ENCODE measurements at places on chromosomes 1 and 21.

DNA sequence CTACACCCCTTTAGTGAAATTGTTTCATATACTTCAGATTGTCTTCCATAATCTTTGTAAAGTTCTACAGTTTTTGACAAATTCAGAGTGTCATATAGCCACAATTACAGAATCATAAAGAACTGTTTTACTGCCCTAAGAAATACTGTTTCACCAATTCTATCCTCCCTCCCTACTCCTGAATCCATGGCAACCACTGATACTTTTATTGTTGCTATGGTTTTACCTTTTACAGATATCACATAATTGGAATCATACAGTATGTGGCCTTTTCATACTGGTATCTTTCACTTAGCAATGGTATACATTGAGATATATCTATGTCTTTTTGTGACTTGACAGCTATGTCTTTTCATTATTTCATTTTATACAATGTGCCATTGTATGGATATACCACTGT, 34.1 kb downstream of the RC3H1 start:
- no peak for DNase-seq

DNA sequence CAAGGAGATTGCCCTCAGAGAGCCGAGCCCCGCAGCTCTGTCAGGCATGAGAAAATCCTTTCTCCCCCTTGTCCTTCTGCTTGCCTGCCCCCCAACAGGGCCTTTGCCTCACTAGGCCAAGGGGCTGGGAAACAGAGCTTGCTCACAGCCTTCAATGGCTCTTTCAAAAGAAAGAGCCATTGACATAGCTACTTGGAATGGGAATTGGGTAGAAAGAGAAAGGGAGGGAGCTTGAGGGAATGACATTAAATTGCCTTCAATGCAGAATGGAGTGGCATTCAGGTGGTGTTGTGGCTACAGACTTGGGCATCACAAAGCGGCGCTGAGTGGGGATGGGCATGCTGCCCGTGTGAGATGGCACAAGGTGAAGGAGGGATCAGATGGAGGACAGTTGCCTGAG, 13.2 kb downstream of the SYT11 start:
- DNase-seq = no peak

DNA sequence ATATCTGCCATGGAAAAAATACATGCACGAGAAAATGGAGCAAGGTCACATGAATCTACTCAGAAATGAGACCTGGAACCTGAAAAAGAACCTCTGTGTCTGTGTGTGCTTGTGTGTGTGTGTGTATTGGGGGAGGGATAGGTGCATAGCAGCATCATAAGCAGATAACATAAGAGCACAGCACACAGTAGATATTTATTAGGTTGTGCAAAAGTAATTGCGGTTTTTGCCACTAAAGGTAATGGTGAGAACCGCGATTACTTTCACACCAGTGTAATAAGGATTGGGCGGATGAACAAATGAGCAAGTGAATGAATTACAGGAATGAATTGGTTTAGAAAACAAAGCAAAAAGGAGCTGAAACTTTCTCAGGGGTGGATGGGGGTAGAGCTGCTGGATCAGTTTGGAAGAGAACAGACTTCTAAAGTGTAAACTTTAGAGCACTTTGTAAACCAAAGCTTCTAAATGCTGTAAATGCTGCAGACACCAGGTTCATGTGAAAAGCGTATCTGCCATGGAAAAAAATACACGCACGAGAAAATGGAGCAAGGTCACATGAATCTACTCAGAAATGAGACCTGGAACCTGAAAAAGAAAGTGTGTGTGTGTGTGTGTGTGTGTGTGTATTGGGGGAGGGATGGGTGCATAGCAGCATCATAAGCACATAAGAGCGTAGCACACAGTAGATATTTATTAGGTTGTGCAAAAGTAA, 156.9 kb downstream of the TOMM20 start:
- DNase-seq = no peak

- no peak for DNase-seq
These were observed 25.2 kb downstream of the CCN1 start for GRCh38 chr1:85605484-85606413.

DNA sequence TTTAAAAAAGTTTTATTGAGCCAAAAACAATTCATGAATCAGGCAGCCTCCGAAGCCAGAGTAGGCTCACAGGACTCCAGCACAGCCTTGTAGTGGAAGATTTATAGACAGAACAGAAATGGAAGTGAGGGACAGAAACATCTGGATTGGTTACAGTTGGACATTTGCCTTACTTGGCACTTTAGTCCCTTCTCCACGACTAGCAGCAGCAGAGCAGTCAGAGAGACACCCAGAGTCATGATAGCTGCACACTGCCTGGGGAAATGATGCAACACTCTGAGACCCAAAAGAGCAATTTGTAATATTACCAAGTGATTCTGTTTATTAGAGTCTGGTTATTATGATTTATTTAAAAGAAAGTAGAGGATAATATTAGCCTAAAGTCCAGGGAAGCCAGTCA, 72.2 kb upstream of the KRTAP11-1 start:
- DNase-seq = no peak

GRCh38 chr1:236425031-236425663, 31.1 kb downstream of the EDARADD start:
- DNase-seq = no peak

DNA sequence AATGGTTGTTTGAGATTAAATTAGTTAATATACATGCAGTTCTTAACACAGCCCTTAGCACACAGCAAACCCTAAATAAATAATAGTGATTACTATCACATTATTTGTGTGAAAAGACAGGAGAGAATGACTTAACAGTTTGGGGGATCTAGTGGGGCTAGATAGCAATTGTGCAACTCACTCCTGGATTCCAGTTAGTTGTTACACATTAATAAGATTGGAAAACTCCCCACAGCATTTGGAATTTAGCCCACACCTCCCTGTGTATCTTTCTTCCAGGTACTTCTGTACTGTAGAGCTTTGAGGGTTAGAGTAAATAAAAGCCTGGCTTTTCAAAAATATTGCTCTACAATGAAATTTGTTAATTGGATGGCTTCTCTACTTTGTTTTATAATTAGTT, 93.2 kb downstream of the KCTD3 start:
- DNase-seq = no peak

GRCh38 chr21:15445327-15445726, 284.5 kb upstream of the USP25 start:
- DNase-seq = no peak

DNA sequence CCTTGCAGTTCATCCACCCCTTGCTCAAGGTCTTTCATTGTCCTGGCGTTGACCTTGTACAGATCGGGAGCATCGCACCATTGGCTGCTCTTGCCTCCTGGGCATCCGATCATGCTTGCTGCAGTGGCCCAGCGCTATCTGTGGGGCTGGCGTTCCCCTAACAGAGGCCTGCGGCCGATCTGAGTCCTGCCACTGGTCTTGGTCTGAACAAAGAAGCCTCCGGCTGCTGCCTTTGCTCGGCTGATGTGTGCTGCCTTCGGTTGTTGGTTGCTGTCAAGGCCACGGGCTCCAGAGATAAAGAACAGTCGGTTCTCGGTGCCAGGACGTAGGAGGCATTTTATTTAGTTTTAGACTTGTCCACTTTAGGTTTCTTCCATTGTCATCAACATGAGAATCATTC, 39.0 kb downstream of the PCNT start:
- no peak for DNase-seq

DNA sequence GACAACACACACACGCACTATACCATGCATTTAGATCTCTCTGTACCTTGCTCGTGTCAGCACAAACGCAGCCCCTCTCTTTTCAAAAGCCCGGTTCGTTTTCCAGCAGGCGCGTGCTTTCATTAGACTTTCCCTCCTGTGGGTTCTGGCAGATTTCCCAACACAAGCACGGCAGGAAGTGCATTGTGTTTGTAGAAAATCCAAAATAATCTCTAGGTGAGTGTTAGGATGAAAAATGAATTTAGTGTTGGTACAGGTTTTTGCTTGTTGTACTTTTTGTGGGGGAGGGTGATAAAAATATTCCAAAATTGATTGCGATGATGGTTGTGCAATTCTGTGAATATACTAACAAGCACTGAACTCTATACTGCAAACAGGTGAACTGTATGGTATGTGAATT, 54.1 kb upstream of the POFUT2 start:
- DNase-seq = no peak

DNA sequence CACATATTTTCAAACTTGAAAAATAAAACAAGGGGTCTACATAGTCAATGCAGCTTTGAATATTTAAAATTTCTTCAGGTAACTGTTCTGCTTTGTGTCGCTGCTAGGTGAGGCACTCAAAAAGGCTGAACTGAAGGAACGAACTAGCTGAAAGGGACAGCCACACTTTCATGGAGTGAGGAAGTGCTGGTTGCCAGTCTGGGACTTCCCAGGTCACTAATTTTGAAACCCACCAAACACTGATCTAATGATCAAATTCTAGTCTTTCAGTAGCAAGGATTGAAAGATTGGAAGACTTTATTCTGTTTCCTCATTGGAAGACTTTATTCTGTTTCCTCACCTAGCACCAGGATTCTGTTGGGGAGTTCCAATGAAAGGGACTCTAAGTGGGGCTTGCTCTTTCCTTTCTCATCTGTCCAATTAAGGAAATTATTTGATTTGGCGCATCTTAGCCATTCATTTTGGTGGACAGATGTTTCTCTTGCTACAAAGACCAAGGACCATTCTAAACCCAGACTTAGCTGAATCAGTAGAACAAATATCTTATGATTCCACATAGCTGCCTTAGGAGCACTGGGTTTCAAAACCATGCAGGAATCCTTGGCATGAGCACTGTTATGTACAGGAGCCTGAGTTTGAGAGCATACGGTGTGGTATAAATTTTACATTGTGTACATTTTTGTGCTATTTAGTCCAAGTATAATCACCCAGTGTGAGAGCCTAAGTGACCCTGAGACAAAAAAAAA, 10.9 kb upstream of the ARID1A start:
- DNase-seq = no peak

DNA sequence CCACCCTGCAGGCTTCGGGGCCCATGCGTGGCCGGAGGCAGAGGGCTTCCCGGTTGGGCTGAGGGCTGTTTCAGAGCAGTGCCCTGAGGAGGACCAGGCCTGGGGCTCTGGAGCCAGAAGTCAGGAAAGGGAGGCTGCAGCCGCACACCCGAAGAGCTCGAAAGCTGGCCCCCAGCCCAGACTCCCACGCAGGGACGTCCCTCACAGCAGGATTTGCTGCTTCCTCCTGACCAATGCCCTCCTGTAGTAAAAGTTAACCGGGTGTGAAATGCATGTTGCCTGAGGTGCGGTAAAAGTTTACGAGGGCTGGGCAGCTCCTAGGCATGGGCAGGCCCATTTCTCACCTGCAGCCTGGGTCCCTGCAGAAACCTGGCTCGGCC, 101.5 kb upstream of the ARHGEF16 start:
- no peak for DNase-seq

GRCh38 chr1:198079432-198079951, 77.3 kb upstream of the NEK7 start:
- DNase-seq = no peak

DNA sequence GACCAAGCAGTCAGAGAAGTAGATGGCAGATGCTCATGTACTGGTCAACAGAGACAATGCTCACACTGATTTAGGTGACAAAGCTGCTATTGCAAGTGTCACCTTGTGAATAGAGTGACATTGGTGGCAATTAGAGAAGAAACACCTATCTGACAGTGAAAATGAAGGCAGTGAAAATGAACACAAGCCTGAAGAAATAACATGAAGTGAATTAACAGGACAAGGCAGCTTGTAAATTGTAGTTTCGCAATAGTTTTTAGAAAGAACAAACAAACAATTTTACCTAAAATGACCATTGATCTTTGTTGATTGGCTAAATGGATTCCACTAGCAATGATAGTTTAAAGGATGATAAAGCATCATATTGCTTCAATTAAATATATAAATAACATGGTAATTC, 1389.5 kb downstream of the PLA2G4A start:
- no peak for DNase-seq

DNA sequence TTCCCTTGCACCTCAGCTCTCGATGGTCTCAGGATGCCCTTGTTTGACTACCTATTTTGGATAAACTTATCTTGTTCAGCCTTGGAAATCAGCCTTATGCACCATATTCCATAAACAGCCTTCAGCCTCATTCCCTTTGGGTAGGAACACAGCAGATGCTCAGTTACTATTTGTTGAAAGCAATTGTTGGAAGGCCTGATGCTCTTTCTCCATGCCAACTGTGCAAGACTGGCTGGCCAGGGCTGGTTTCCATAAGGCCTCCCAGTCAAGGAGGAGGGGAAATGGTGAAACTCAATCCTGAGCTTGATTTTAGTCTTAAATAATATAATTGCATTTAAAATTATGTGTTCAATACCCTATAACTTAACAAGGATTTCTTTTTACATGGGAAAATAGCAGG, 121.1 kb upstream of the DEPDC1 start:
- no peak for DNase-seq

- DNase-seq = no peak
These were observed 25.9 kb downstream of the PCNX2 start for GRCh38 chr1:233269656-233270055.

DNA sequence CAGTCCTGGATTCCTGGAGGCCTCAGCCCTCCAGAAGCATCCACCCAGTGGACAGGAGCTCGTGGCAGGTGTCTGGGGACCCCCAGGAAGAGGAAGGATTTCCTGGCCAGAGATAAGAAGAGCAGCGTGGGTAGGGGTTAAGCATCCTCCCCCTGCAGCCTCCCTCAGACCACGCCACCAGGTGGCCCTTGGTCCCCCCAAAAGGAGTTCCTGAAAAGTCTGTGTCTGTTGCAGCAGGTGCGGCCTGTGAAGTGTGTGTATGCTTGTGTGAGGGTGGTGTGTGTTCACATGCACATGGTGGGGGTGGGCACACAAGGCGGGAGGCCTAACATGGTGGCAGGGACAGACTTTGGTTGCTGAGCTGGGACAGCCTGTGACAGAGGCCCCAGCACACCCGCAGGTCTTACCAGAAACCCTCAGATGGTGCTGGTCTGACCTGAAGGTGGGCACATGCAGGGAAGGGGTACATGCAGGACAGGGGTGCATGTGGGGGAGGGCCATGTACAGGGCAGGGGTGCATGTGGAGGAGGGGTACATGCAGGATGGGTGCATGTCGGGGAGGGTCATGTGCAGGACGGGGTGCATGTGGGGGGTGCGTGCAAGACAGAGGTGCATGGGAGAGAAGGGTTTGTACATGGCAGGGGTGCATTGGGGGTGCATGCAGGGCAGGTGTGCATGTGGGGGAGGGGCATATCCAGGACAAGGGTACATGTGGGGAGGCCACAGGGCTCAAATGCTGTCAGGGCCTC, 18.2 kb upstream of the RUNX3 start:
- DNase-seq = no peak

- no peak for DNase-seq
These were observed 69.0 kb downstream of the BRINP2 start for GRCh38 chr1:177239792-177240191.

GRCh38 chr1:113401067-113401466, 10.8 kb downstream of the MAGI3 start:
- no peak for DNase-seq

DNA sequence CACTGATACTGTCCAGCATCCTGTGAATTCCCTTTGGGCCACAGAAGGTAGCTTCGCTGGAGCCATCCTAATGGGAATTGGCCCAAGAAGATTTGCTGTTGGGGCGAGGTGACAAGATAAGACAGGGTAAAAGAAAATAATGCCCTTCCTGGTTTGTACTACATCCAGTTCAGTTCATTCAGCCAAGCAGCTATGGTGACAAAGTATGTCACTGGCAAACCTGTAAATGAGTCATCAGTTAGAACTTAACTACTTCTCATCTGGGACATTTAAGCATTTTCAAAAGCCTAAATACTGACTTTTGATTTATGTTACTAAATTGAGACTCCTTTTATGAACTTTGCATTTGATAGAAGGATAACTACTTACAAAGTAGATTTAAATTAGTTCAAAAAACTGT, 54.2 kb downstream of the WDR64 start:
- no peak for DNase-seq

GRCh38 chr1:106960412-106960811, 96.1 kb upstream of the PRMT6 start:
- no peak for DNase-seq

Measured in HCT116 (cell line).